Astrocyte (in vitro differentiated cells and primary cell): ENCODE measurements at places on chromosomes 6 and 20.

- H3K4me3 ChIP-seq, result no peak overlapping the region
- peak; percentile 16 for DNase-seq
- no peak overlapping the region for H3K27ac ChIP-seq
- no peaks in the 10 kb centered on the region for H3K36me3 ChIP-seq
These were observed 85.1 kb upstream of the JARID2 start for GRCh38 chr6:15160812-15161211.

GRCh38 chr6:75296811-75297779 is 12.5 kb upstream of the TMEM30A start:
- no peak overlapping the region for H3K27ac ChIP-seq
- H3K36me3 ChIP-seq, result no peaks in the 10 kb centered on the region
- peaks cover 3% of the 10 kb centered on the region for H3K27me3 ChIP-seq
- peak; percentile 42 for DNase-seq

- no peak overlapping the region for H3K27ac ChIP-seq
- H3K4me3 ChIP-seq, result no peak overlapping the region
- DNase-seq, result no peak
These were observed 13.9 kb upstream of the TSHZ2 start for GRCh38 chr20:52958211-52958610.

- H3K4me1 ChIP-seq, result no peaks in the 10 kb centered on the region
- no peak overlapping the region for H3K27ac ChIP-seq
These were observed 12.6 kb downstream of the DUSP22 start for GRCh38 chr6:304833-305370.
